ENCODE measurements at places on chromosomes 13 and 19.
A peak's percentile ranks its signal among the peaks of the same experiment; 100 is the strongest.

- DNase-seq, result no peak
Observed at GRCh38 chr13:19596960-19597361, 35.6 kb upstream of the TPTE2 start.

DNA sequence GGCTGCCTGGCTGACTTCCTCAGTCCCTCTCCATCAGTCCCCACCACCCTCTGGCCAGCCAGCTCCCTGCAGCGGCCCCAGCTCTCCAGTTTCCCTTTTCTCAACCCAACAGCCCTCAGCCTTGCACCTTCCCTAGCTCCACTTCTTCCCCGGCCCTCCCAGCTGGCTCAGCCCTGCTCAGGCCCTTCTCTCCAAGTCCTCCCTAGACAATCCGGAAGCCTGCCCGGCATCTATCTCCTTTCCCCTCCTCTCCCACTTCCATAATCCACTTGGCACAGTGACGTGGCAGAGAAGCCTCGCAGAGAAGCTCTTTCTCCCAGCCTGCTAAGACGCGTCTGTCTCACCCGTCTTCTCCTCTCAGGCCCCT, 1.1 kb downstream of the UBXN6 start:
- peak; percentile 47 for DNase-seq

GRCh38 chr13:24784319-24784718, 20.4 kb downstream of the RNF17 start:
- no peak for DNase-seq

- DNase-seq, result no peak
Observed at GRCh38 chr13:40292108-40292507, 374.3 kb downstream of the FOXO1 start.

Measured in NCI-H446 treated with DMSO at 0.1 percent for 48 hours (cell line).